Left lobe of liver (tissue), 2 donors: ENCODE measurements at places on chromosomes 1 and 21. TPM values are rescaled to one million over a fixed set of nuclear protein-coding genes. Genes with fewer than 3 reads are reported as not detected.

DNA sequence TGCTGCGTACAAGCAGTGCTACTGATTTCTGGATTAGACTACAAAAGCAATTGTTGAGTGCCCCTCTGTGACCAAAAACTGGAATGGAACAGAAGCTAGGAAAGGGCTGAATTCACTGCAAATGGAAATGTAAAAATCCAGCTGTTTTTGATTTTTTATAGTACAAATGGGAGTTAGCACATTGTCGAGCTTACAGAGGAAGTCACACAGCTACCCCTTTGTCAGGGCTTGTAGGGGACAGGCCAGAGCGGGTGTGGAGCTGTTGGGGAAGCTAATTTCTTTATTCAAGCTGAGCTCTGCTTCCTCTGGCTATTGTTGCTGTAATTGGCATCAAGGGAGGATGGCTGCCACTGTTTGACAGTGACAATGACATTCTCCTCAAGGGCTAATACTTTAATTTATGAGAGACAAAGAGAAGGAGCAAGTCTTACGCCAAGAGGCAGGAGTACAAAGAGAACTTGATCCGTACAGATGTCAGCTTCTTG, 96.1 kb downstream of the SLC35F3 start:
- no peak for DNase-seq

DNA sequence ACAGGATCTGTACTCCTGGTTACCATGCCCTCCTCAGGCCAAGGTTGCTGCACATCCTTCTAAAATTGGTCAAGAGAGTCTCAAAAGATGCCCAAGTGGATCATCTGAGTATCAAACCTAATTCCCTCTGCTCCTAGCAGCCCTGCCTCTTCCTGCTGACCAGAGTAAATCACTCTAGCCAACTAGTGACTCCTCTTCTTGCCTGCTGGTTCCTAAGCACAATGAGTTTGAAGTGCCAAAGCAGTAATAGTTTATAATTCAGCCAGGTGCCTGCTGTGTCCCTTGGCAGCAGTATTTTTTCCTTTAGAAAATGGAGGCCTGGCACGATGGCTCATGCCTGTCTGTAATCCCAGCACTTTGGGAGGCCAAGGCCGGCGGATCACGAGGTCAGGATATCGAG, 137.9 kb upstream of the CAMK1G start:
- no peak for DNase-seq

DNA sequence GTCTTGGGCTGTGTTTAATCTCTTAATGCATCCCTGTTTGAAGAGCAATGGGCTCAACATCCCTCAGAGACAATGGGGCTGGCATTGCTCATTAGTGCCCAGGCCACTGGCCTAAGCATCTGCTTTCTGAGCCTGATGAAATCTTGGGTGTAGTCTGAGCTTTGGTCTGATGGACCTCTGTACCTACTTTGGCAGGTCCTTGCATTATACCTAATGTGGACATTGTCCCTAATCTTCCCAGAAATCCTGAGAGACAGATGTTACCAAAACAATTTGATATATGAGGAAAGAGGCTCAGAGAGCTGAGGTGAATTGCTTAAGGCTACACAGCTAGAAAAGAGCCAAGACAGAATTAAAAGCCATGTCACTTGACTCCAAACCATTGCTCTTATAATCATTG, 95.0 kb downstream of the PTPRU start:
- no peak for DNase-seq

DNA sequence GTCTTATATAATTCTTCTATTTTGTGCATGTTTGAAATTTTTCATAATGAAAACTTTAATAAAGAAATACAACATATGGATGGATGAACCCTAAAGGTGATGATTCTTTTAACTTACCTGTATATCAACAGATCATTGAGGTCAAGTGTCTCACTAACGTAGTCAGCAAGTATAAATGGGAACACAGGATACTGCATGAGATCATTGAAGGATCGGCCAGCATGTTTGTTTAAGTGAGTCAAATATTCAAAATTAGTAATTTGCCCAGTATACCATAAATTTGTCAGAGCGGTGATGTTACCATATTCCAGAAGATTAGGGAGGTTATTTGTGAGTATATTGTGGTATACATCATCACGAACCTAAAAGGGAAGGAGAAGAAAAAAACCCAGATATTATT, 71.0 kb upstream of the GNG4 start:
- DNase-seq: no peak

TEX38 gene
- total RNA-seq: not detected
